ENCODE measurements at places on chromosomes 7 and 10. TPM values are rescaled to one million over a fixed set of nuclear protein-coding genes. Genes with fewer than 3 reads are reported as not detected.

- DNase-seq, result no peak
Observed at GRCh38 chr10:97234400-97234799, 48.6 kb upstream of the SLIT1 start.

DNA sequence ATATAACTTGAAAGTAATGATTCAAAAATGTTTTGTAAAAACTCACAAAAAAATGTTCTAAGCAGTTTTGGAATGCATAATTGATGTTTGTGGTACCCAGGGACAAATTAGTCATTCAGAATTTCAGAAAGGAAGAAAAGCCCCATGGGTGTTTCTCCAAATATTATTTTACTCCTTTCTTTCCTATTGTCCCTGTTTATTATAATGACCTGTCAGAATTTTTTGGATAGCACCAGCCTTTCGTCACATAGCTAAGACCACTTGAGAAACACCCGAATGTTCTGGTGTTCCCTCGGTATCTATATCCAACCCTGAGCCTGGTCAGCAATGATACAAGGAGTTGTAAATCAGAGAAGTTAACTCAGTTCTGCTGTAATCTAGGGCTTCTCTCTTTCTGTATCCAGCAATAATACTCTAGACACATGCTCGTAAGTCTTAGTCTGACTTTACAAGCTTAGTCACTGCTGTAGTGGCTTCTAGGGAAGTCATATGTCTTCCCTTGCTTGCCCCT, 64.8 kb upstream of the MEOX2 start:
- DNase-seq, result no peak

DNA sequence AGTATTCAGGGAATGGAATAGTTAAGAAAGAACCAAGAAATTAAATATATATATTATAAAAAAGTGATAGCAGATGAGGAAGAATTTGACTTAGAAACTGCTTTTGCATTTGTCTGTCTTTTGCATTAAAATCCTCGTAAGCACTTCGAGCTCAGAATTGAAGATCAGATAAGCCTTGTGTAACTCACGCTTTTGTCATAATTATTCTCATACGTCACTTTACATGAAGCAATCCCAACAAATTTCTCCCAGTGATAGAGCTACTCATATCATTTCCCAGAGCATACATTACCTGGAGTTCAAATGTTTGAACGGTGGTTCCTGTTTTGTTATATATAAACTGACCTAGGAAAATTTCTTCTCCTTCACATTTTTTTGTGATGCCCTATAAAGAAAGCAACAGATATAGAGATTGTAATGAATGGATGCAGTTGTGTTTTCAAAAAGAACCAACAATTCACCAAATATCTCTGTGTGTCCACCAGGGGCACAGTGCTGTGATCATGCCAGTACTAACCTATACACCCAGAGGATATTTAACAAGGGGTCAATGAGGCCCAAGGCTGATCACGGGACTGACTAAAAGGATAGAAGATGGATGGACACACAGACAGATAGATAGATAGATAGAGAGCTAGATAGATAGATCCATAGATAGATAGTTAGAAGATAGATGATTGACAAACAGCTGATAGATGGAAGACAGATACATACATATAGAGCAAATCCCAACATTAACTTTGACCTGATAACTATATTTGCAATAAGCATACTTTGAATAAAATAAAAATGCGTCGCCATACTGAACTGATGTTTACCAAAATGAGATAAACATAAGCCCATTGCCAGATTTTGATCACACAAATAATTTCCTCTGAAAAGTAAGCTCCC, 9.3 kb upstream of the HUS1 start:
- DNase-seq, result no peak

DNA sequence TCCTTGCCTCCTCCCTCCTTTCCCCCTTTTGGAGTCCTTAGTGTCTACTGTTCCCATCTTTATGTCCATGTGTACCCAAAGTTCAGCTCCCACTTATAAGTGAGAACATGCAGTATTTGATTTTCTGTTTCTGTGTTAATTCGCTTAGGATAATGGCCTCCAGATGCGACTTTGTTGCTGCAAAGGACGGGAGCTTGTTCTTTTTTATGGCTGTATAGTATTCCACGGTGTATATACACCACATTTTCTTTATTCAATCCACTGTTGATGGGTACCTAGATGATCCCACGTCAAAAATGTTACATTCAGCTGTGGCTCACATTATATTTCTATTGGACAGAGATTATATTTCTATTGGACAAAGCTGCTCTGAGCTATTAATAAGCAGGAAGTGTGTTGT, 24.4 kb upstream of the SEPHS1 start:
- no peak for DNase-seq

GRCh38 chr7:95045236-95045923, 138.0 kb downstream of the PPP1R9A start:
- no peak for DNase-seq

DNA sequence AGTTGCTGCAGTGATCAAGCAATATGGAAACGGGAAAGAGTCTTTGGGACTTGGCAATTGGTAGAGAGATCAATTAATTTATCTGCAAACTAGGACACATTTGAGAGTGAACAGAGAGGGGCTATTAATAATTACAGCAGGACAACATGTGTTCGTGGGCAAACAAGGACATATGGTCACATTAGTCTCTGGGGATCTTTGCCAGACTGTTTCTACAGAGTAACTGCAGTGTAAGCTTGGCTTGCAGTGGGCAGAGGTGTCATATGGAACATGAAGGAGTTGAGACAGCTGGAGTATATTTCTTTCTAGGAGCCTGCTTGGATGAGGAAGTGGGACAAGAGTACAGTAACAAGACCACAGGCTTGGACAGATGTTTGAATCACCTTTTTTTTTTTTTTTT, 232.1 kb upstream of the LYZL1 start:
- DNase-seq, result no peak

DNA sequence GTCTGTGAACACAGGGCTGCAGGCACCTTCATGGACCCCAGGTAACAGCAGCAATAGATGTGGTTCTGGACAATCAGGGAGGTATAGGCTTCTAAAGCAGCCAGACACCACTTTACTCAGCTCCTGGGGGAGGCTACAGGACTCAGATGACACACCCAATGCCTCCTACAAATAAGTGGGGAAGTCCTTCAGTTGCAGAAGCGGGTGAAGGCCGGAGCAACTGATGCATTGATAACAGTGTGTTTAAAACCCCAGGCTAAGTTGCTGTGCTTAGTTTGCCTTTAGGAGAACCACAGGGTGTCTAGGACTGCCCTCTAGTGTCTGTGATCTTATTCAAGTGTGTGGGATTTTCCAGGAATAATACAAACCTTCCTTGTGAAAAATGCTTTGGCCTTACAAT, 5.9 kb upstream of the ITGA8 start:
- DNase-seq, result no peak

GRCh38 chr7:43650457-43651052, 67.6 kb downstream of the STK17A start:
- DNase-seq, result no peak

DNA sequence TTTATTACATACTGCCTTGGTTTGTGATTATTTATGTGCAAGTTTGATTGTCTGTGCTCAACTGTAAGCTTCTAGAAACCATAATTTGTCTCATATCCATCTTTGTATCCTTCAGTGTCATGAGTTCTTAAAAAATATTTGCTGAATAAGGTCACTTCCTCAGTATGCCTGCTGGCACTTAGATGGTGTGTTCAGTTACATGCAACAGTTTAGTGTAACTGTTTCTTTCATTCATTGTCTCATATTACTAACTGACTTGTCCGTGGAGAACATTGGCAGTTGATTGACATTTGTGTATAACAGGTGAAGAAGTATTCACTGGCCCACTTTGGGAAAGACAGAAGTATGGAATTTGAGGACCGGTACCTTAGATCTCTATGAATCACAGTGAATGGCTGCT, 236.9 kb downstream of the PRKG1 start:
- DNase-seq, result no peak

DNA sequence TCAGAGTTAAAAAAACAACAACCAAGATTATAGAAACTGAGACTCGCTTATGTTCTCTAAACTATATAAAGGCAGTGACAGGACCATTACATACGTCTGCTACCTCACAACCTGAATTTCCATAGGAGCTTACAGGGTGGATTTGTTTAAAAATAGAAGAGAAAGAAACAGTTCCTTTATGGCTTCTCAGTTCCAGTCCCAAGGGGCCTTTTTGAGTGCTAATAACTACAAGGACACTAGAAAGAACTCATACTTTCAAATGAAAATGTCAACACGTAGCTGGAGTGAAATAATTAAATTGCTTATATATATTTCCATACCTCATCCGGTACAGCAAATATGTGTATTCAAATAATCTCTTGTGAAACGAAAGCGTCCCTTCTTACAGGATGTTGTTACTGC, 19.7 kb downstream of the TSPAN12 start:
- no peak for DNase-seq

DNA sequence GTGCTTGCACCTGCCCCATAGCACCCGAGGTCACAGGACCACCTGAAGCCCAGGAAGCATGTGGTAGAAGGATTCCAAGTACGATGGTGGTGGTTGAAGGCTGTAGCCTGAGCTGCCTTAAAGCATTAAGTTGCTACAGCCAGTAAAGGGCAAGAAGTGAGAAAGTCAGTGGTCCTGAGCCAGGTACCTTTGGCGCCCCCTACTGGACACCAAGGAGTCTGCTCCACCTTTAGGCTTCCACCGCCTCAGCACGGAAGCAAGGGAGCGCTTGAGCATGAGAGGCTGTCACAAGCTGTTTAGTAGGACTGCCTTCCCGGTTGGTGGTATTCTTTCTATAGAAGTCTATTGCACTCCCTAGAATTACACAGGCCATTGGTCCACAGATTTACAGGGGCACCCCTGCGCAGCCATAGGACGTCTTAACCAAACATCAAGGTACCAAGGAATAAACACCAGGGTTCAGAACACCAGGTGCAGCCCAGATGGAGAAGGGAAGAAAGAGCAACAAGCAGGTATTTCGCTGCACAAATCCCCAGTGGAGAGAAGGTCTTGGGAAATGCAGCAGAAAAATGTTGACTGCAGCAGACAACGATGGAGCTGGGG, 2.2 kb downstream of the CRTAC1 start:
- no peak for DNase-seq

DNA sequence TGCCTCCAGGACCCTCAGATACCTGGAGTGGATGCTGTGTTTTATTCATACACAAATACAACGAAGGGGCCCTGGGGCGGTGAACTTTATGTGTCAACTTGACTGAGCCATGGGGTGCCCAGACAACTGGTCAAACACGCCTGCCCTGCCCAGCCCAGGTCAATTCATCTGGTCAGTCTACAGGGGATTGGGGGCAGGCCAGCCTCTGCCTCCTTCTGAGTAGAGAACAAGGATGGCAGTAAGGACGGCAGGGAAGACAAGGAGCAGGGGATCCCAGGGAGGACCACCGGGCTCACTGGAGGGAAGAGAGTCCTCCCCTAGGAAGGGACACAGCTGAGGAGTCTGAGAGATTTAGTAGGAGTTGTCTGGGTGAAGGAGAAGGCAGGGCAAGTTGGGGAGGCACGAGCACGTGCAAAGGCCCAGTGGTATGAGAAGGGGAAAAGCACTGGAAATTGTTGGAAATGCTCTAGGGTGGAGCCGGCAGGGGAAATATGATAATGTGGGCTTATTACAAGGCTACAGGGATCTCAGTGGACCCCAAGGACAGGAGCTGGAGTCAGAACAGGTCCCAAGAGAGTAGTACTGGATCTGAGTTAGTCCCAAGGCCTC, 63.4 kb downstream of the MYL10 start:
- no peak for DNase-seq

DNA sequence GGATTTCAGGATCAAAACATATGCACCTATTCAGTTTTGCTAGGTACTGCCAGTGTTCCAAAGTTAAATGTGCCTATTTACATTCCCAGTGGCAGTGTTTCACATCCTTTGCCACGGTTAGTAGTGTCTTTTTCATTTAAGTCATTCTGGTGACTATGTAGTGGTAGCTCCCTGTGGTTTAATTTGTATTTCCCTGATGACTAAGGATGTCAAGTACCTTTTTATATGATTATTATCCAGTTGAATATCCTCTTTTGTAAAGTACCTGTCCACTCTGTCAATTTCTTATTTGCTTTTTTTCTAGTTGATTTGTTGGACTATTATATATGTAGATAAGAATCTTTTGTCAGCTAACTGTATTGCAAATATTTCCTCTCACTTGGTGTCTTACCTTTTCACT, 45.1 kb downstream of the TMEM60 start:
- no peak for DNase-seq

GRCh38 chr7:36606153-36606975, 117.9 kb downstream of the AOAH start:
- no peak for DNase-seq

DNA sequence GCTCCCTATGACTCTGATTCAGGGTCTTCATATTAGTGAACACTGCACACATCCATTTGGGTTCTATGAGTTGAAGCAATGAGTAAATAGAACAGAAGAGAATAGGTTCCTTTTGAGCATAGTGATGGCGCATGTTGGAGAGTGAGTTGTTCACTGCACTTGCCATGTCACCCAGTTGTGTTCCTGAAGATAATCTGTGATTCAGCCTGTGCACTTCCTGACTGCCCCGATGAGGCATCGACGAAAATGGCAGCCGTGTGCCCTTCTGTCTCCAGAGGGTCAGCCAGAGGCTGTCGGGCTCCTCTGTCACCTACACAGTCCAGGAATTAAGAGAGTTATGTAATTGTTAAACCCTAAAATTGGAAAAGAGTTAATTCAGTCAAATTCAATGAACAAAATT, 94.7 kb downstream of the GALNT11 start:
- no peak for DNase-seq

DNA sequence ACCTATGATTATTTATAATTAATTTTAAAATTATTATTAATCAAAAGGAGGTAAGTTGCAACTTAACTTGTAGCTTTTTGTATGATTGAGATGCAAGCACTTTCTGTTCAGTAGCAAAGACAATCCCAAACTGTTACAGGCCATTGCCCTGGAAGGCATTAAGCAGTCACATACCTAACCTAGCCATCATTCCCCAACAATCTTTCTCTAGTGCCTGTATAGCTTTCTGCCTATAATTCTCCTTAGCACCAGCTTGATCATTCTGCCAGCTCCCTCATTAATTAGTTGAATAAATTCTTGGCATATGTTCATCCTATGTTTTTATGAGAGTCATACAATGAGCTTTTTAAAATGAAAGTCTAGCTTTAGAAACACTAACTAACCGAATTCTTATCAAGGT, 178.9 kb upstream of the TMEM106B start:
- DNase-seq, result no peak

DNA sequence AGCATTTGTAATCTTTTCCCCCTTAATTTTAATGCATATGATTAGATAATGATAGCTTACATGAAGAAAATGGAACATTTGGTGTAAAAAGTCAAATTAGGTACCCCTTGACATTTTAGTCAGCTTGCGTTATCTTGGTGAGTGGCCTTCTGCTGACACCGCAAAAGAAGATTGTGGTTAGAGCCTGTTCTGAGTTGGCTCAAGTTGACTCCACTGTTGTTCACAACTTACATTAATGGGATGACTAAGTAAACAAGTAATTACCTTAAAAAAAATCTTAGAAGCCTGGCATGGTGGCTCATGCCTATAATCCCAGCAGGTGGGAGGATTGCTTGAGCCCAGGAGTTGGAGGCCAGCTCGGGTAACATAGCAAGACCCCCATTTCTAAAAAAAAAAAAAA, 24.2 kb downstream of the TRRAP start:
- no peak for DNase-seq

Gene ADGRA1
- total RNA-seq, result not detected

Gene ZNF679
- not detected for total RNA-seq

Gene TAC1
- 2.8 TPM for total RNA-seq

Gene CLDN15
- total RNA-seq, result 44.6 TPM

Gene PRLHR
- total RNA-seq, result not detected

Gene OPALIN
- not detected for total RNA-seq

Gene STAG3
- total RNA-seq, result 3.3 TPM

Gene RAMP3
- 103 TPM for total RNA-seq

Gene CUBN
- 5.7 TPM for total RNA-seq
